NCI-H1105 treated with DMSO at 0.1 percent for 48 hours (cell line): ENCODE measurements at places on chromosomes 13 and 19.

- DNase-seq: no peak
Measured at GRCh38 chr19:46970815-46971214, 48.8 kb upstream of the NPAS1 start.

DNA sequence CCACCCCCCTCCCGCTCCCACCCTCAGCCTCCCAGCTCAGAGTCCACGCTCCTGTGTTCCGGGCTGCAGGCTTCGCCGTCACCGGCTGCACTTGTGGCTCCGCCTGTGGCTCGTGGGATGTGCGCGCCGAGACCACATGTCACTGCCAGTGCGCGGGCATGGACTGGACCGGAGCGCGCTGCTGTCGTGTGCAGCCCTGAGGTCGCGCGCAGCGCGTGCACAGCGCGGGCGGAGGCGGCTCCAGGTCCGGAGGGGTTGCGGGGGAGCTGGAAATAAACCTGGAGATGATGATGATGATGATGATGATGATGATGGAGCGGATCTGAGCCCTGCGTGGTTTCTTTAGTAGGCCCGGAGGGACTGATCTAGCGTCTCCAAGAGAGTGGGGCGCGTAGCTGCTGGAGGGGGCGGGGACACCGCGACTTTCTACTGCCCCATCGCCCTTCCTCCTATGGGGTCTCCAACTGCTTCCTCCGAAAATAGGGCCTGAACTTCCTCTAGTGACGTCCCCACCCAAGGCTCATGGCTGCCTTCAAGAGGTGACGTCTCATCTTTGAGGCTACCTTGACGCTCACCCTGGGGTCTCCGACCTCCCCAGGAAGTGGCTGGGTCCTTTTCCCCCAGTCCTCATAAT lies 1.4 kb downstream of the RETN start:
- DNase-seq: no peak

DNA sequence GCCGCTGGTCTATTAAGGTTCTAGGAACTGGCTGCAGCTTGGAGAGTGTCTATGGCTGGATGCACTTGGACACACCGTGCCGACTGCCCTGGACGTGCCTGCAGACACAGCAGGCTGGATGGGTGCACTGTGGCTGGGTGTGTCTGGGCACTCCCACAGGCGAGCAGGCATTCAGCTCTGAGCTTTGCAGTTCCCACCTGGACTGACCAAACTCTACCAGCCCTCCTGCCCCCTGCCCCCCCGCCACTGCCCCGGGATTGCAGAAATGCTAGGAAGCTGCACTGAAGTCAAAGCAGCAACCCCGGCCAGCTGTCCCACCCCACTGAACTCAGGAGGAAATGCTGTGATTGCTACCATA lies 7.0 kb upstream of the LRP3 start:
- no peak for DNase-seq

DNA sequence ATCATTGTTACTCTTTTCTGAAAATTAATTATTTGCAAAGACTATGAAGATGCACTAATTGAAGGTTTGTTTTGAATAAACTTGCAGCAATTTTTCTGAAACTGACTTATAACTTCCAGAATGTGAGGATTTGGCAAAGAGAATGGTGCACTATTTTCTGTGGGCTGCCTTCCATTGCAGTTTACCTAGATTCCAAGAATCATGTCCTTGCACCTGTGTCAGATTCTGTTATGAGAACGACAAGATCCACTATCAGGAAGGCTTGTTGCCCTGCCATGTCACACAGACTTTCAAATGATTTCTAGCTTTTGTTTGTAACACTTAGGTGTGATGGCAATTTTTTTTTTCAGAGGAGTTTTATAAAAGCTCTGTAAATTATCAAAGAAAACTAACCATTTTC lies 5.6 kb upstream of the SLAIN1 start:
- no peak for DNase-seq

- DNase-seq: no peak
Measured at GRCh38 chr19:47687906-47688305, 25.3 kb upstream of the EHD2 start.

GRCh38 chr13:98187965-98188261 lies 10.8 kb upstream of the RNF113B start:
- DNase-seq: no peak

DNA sequence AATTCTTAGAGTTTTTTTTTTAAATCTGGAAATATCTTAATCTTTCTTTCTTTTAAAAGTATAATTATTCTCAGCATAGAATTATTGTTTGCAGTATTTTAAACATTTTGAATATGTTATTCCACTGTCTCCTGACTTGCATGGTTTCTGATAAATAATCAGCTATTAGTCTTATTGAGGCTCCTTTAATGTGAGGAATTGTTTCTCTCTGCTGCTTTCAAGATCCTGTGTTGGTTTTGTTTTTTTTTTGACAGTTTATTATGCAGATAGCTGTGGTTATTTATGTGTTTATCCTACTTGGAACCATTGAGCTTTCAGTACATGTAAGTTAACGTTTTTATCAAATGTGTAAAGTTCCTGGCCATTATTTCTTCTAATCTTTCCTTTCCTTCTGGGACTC lies 477.9 kb upstream of the HTR2A start:
- no peak for DNase-seq

- DNase-seq: peak; percentile 78
Measured at GRCh38 chr19:8334458-8335342, 8.4 kb downstream of the KANK3 start.

DNA sequence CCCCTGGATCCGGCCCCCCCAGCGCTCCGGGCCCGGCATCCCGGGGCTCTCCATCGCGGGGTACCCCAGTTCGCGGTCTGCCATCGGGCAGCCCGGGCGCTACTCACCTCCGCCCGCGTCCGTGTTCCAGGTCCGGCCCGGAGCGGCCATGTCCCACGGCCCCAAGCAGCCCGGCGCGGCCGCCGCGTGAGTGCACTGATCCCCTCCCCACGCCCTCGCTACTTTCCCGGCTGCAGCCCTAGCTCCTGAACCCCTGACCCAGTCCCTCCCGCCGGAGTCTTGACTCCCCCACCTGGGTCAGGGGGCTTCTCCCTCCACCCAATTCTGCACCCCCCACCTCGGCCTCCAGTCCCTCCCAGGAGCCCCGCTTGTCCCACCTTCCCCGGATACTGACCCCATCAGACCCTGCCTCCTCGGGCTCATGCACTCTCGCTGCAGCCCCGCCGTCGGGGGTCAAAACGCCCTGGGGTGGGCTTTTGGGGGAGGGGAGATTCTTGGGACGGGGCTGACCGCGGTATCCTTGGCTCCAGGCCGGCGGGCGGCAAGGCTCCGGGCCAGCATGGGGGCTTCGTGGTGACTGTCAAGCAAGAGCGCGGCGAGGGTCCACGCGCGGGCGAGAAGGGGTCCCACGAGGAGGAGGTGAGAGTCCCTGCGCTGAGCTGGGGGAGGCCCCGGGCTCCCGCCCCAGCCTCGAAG lies 566 bp downstream of the HMG20B start:
- DNase-seq: no peak

DNA sequence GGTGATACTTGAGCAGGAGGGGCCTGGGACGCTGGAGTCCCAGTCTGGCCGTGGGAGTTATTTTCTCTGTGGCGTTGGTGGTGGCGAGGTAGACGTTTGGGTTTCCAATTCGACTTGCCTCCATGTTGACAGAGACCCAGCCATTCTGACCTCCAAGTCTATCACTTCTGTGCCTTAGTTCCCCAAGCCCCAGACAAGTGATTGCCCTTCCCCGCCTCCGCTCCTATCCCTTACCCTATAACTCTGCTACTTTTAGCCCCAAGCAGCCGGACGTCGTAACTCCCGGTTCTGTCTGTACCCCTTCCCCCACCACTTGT lies 549 bp downstream of the TIMM50 start:
- DNase-seq: no peak

DNA sequence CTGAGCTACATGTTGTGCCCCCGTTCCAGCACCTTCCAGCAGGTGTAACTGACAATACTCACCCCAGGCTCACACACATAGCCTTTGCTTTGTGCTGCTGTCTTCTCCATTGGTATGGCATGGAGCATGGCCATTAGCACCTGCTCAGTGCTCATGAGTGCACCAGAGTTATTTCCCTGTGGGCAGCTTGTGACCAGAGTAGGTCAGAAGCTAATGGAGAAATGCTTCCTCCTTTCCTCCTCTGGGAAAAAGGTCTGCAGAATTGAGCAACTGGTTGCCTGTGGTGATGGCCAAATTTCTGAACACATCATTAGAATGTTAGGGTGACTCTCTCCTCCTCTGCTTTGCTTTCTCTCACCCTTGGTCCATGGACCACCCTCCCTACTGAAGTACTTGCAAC lies 344.5 kb upstream of the TMTC4 start:
- DNase-seq: no peak

DNA sequence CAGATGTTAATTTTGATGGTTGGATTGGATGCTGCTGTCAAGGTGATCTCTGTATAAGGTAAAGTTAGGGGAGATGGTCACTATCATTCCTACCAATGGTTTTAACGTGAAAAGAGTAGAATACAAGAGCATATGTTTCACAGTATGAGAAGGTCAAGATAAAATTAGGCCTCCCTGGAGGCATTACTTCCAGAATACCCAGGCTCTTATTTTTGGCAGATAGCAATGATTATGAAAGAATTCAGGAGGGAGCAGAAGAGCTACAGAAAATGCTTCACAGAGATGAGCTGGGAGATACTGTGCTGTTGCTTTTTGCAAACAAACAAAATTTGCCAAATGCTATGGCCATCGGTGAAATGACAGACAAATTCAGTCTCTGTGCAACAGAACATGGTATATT lies 547.5 kb upstream of the SPRY2 start:
- no peak for DNase-seq

- no peak for DNase-seq
Measured at GRCh38 chr13:24097064-24097463, 63.5 kb upstream of the SPATA13 start.

- DNase-seq: no peak
Measured at GRCh38 chr19:4567584-4568071, 8.1 kb upstream of the SEMA6B start.

DNA sequence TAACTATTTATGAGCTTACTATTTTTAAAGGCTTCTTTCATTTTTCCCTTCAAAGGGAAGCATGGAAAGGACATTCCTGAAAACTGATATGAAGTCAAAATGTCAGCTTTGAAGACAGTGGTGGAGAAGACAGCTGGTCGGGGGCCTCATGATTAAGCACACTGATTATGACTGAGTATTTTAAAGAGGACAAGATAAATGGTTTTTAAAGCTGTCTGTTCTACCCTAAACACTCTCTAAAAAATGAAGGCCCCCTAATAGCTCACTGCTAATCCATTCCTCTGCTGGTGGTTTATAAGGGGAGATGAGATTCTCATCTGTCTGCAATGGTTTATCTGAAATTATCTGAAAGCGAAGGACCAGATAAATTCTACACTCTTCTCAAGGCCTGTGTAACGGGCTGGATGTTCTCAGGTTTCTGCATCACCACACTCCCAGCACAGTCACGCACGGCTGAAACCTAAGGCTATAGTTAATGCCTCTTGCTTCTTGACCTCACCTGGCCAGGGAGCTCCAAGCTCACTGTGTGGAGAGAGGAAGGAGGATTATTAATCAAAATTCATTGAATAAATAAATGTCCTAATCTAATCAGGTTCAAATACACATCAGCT lies 86.9 kb upstream of the DOCK9 start:
- no peak for DNase-seq

DNA sequence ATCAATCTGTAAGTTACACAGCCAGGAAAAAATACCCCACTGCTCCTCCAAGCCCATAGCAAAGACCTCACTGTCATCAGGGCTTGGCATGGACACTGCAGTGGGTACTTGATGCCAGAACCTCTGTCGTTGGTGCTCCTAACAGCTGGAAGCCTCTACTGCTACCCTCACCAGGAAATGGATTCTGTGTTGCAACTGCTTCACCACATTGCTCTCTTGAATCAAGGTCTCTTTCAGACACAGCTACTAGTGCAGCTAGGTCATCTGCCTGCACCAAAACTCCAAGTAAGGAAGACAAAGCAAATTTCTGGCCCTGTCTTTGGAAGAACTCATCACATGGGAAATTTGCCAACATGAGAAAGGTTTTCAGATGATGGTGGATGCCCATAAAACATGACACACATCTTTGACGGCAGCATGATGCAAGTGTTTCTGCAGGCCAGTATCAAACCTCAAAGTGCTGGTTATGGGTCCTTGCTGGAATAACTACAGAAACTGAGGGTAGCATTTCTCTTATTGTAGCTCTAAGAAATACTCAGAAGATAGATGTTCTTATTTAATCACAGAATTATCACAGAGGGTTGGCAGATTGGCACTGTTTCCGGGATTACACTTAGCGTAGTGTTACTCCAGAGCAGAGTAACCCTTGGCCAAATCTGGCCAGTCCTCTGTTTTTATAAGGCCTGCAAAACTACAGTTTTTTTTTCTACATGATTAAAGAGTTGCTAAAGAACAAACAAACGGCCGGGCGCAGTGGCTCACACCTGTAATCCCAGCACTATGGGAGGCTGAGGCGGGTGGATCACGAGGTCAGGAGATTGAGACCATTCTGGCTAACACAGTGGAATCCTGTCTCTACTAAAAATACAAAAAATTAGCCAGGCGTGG lies 12.9 kb upstream of the PCCA start:
- DNase-seq: no peak

DNA sequence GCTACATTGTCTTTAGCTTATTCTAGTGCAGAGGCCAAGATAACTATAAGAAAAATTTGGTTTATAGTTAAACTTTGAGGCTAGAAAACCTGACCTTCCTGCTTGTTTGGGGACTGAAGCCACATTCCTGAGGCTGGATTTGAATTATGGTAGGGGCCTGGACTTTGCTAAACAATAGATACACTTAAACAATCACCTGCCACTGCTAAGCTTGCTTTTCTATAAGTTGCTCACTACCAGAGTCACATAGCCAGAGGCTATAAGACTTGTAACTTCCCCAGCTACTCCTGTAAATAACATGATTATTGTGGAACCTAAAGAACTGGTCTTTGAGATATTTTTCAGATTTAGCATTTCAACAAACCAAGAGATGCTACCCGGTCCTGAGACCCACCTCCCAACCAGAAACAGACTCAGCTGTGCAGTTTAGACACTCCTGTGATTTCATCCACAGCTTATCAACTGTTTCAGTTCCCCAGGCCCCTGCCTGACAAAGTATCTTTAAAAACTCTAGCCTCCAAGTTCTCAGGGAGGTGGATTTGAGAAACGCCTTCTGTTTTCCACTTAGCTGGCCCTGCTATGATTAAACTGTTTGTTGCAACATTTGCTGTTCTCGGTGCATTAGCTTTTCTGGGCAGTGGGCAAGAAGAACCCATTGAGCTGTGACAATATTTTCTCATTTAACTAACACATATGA lies 77.7 kb downstream of the MIPEP start:
- no peak for DNase-seq

DNA sequence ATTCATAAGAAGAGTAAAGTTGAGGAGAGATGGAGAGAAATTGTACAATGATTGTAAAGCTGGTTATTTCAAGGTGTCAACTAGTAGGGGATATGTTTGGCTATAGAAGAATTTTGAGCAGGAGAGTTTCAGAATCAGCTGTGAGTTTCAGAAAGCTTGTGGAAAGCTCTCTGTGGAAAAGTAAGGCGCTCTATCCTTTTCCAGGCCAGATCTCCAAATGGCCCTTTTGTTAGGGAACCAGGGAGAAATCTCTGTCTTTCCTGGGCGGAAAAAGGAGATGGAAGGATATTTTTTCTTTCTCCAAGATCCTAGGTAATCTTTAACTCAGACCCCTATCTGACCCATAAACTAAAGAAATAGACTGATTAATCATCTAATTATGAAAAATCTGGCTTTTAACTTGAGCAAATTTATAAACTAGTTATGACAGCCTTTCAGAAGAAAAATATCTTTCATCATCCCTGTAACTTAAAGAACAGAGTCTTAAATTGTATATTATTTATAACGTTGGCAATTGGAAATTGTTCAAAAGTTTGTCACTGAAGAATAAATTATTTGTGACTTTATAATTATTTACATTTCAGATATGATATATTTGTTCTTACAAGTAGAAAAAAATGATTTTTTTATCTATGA lies 34.5 kb downstream of the SPRY2 start:
- DNase-seq: no peak

GRCh38 chr13:27296496-27296895 lies 25.9 kb downstream of the RASL11A start:
- DNase-seq: no peak
